ENCODE measurements at places on chromosomes 4 and X.

GRCh38 chr4:142913461-142914030 is 67.4 kb upstream of the INPP4B start:
- no peak for DNase-seq

DNA sequence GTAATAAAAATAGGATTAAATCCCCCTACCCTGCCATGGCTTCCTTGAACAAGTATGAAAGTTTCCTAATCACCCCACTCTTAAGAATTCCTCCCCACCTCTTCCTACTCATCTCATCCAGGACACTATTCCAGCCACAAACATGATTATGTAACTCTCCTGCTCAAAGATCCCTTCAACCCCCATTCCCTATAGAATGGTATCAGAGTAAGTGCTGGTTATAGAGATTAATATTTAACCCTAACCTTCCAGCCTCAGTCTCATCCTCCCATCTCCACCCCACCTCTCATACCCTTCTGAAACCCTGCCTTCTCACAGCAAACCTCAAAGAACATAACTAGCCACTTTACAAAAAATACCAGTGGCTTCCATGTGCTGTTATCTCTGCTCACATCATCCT is 155.1 kb downstream of the PPP3CA start:
- DNase-seq, result no peak

DNA sequence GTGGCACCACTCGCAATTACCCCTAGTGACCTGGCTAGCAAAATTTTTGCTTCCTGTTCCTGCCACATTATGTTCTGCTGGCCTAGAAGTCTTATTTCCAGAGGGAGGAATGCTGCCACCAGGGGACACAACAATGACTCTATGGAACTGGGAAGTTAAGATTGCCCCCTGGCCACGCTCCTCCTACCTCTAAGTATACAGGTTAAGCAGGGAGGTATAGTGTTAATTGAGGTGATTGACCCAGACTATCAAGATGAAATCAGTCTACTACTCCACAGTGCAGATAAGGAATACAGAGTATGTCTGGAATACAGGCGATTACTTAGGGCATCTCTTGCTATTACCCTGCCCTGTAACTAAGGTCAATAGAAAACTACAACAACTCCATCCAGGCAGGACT is 48.8 kb upstream of the SMARCAD1 start:
- DNase-seq, result no peak

DNA sequence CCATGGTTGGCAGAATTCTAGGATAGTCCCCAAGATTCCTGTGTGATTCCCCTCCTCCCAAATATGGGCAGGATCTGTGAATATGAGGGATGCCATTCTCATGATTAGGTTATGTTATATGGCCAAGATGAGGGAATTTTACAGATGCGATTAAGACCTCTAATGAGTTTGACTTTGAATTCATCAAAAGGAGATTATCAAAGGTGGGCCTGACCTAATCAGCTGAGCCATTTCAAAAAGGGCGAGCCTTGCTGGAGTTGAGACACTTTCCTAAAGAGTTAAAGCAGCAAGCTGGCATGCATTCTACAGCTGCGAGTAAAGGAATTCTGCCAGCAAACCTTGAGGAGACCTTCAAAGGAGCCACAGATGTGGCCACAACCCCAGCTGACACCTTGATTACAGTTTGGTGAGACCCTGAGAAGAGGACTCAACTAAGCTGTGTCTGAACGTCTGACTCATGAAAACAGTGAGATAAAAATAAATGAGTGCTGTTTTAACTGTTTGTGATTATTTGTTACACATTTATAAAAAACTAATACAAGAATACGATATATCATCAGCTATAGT is 31.7 kb upstream of the TMPRSS11D start:
- DNase-seq, result no peak

- DNase-seq, result no peak
Measured at GRCh38 chr4:164304101-164304639, 449.8 kb upstream of the SMIM31 start.

DNA sequence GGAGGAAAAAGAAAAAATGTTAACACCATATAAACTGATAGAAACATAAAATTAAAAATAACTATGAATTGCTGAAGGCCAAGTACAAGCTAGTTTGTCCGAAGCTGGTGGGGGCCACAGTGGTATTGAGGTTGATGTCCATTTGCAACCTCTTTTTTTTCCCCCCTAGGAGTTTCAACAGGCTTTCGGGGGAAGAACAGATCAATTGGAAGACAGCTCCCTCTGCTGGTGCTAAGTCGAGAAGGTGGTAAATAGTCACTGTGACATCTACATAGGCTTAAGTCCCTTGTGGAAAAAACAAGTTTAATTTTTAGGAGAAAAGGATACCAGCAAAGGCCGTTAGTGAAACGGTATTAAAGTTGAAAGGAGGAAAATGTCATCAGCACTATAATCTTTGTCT is 115.7 kb upstream of the ZXDA start:
- no peak for DNase-seq

DNA sequence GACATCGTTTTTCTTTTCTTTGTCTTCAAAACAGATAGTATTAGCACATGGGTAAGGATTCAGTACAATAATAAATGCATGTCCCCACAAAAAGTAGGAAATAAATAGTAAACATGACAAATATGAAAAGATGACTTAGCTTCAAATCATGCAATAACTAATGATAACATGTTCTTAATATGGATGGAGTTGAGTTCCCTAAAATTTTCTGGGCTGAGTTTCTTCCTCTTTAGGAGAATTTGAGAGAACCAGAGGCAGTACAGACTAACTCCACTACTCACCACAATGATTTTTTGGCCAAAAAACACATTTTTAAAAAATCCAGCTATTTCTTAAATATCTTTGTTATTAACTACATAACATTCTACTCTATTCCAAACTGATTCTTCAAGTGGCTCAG is 432.3 kb upstream of the HS3ST1 start:
- DNase-seq, result no peak

DNA sequence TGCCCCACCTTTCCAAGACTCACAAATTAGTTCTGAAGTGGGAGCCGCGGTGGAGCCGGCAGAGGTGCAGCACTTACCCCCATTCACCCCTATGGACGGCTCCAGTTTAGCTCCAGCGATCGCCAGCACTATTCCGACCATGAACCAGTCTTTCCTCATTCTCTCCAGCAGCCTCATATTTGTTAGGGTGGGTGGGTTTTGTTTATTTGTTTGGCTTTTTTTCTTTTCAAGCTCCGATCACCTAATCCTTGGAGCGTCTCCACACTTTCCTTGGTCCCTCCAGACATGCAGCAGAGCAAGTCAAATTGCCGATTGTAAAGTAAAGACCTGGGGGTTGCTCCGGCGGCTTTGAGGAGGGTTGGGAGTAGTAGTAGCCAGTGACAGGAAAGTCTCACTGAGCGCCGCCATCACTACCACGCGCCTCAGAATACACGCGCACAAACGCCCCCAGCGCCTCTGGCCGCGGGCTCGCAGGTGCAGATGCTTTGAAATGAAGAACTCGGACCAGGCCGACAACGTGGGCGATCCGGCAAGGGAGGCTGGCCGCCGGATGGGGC is at the start of gene SLC10A7:
Gene SLC10A7 (minus strand): TSS at position 400 of the 557 bp plus-strand sequence. CDS start 223 bp downstream, at position 177.
- DNase-seq, result peak; percentile 50

DNA sequence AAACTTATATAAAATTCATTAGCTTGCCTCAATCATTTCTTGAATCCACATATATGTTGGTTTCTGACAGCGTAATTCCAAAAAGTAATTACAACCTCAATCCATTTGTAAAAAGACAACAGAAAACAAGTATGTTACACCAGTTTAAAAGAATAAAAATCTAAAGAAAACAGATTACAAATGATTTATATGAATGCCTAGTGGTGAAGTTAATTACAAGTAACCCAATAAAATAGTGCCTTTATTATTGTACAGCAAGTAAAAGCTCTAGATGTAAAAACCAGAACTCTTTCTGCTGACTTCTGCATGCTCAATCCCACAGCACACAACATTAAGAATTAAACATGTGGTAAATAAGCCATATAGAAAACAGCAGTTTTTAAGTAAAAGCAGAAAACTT is 197.8 kb downstream of the MAB21L2 start:
- DNase-seq, result no peak

- no peak for DNase-seq
Measured at GRCh38 chr4:168998596-168998995, 11.5 kb downstream of the CBR4 start.

DNA sequence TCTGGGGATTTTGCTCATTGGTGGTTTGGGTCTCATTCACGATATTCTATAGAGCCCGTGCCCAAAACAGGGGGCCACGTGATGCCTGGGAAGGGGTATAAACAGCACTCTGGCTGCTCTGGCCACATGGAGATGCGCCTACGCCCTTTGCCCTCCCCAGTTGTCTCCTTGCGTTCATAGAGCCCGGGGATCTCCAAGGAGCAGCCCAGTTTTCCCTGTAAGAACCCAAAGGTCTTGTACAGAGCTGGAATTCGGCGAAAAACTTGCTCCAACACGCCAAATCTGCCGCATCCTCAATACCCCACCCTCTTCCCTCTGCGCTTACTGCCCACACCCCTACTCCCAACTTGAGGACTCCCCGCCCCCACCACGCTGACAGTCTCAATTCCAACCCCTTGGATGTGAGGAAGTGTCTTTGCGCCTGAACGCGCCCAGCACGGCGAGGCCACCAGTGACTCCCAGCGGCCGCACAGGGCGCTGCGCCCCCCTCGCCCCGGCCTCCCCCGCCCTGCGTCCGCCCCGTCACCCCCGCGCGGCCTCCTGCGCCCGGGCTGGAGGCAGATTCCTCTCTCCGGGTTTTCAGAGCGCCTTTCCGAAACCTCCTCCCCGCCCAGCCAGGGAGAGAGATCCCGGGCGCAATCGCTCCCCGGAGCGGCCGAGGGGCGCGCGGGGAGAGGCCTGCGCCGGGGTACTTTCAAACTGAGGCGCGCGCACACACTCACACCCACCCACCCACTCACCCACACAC is at the start of gene NHS:
Gene NHS (plus strand): TSS at position 582 of the 748 bp plus-strand sequence. CDS start 558 bp downstream, outside the sequence.
- DNase-seq, result no peak

DNA sequence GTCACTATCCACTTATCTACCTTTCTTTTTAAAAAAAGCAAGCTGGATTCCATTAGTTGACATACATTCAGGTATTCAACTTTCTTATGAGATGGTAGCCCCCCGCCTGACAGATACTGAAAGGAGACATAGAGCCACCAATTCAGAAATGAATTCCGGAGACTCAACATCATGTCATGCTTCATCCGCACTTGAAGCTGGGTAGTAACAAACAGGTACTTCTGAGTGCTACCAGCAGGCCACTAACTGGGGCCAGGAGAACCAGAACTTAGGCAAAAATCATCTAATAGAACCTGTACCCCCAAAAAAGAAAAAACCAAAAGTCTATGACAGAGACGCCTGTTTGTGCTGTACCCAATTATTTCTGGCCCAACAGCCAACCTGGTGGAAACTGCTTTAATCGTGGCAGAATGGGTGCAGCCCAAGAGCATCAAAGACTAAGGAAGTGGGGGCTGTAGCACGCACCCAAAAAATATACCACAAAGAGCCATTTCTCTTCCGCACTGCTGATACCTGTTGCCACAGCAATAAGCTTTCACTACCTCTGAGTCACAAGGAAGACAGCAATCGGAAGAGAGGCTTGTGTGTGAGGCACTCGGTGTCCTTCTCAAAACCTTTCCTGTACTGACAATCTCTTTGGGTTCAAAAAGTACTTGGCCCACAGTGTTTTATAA is 84.8 kb downstream of the AFAP1 start:
- DNase-seq, result no peak

GRCh38 chrX:100819534-100819836 is 706 bp upstream of the CSTF2 start:
- no peak for DNase-seq

DNA sequence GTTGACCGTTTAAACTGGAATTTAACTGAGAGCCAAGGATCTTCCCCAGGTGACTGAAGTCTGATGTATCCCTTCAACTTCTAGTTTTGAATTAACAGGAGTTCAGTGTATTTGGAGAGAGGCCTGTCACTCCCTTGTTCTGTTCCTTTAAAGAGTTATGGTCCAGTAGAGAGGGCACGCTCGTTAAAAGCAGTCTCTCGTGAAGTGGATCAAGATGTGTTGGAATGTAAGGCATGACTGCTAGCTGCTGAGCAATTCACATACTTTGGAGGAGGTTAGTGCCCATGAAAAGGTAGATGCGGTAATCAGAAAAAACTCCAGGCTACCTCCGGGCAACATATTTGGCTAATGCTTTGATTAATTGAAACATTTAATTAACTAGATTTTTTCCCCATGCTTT is 65.7 kb downstream of the SHROOM2 start:
- DNase-seq, result no peak

- no peak for DNase-seq
Measured at GRCh38 chr4:152101556-152102435, 341.0 kb upstream of the GATB start.

- no peak for DNase-seq
Measured at GRCh38 chr4:163484906-163485305, 9.6 kb upstream of the TMA16 start.

DNA sequence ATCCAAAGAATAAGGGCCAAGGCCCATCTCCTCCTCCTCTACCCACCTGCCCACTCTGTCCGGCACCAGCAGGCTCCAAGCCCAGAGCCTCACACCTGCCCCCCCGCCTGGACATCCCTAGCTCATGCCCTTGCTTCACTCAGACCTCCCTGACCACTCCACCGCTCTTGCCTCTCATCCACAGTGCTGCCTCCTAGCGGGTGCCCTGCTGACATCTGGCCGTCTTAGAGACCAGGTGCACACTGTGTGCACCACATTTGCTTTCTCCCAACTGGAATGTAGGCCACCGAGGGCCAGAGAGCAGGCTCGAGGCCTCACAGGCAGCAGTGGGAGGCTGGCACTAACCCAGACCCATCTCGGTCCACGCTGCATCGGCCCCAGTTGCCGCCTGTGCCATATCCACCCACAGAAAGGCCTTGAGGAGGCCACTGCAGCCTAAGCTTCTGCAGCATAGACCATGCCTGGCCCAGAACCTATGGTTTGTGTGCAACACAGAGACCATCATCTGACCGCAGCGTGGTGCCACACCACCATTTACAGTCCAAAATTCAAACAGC is 13.5 kb downstream of the LETM1 start:
- no peak for DNase-seq

GRCh38 chrX:7435822-7436221 is 287.9 kb upstream of the PUDP start:
- DNase-seq, result no peak

- DNase-seq, result no peak
Measured at GRCh38 chrX:119417842-119418241, 18.7 kb downstream of the SLC25A43 start.

- no peak for DNase-seq
Measured at GRCh38 chrX:40104630-40104984, 6.8 kb upstream of the BCOR start.

GRCh38 chr4:145278341-145279121 is 98.1 kb upstream of the OTUD4 start:
- no peak for DNase-seq

- DNase-seq, result no peak
Measured at GRCh38 chr4:169571435-169571834, 40.9 kb downstream of the NEK1 start.

GRCh38 chrX:15240414-15240813 is 29.5 kb downstream of the ASB9 start:
- DNase-seq, result no peak

DNA sequence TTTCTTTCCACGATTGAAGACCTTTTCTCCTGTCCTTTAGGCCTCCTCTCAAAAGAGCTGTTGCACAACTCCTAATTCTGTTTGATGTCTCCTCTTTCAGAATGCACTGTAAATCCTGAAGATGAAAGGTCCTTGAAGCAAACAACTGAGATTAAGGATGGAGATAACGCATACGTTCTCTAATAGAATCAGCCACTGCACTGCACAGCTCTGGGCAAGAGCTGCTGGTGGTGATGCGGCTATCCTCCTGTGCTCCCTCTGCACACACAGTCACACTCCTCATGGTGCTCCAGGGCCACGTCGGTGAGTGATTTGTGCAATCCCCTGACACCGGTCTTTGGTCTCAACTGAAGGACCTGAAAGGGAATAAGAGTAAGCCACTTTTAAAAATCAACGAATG is 208.7 kb downstream of the PDGFC start:
- DNase-seq, result no peak
